ENCODE measurements at places on chromosomes 5 and 9.
A peak's percentile ranks its signal among the peaks of the same experiment; 100 is the strongest.

- H3K27ac ChIP-seq = peak overlapping the region; percentile 14
- peaks cover 10% of the 10 kb centered on the region for H3K4me1 ChIP-seq
- no peaks in the 10 kb centered on the region for H3K36me3 ChIP-seq
- no peak for DNase-seq
- H3K4me3 ChIP-seq = no peak overlapping the region
Observed at GRCh38 chr5:172274951-172275753, 8.4 kb downstream of the UBTD2 start.

DNA sequence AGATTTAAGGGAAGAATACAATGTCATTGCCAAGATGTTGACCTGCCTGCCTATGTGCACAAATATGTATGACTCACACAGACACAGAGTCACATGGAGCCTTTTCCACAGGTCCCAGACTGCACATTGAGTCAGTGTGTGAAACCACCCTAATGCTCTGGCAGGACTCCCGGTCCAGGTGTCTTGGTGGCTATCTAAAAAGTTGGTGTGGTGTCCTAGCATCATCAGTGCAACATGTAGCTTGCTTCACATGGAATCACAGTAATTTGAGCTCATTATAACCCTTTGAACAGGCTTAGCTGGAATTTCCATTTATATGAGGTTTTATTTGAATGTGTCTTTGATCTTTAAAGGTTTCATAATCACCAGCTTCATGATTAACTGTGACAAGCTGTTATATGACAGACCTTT lies 10.7 kb downstream of the IFNA5 start:
- peaks cover 3% of the 10 kb centered on the region for H3K4me1 ChIP-seq
- H3K36me3 ChIP-seq = no peaks in the 10 kb centered on the region
- H3K27ac ChIP-seq = no peak overlapping the region
- H3K4me3 ChIP-seq = no peak overlapping the region
- DNase-seq = no peak
- H3K27me3 ChIP-seq = no peaks in the 10 kb centered on the region

- no peaks in the 10 kb centered on the region for H3K27me3 ChIP-seq
- H3K4me1 ChIP-seq = no peaks in the 10 kb centered on the region
- no peak overlapping the region for H3K4me3 ChIP-seq
- no peak overlapping the region for H3K27ac ChIP-seq
Observed at GRCh38 chr5:97002983-97003382, 67.1 kb downstream of the LNPEP start.

DNA sequence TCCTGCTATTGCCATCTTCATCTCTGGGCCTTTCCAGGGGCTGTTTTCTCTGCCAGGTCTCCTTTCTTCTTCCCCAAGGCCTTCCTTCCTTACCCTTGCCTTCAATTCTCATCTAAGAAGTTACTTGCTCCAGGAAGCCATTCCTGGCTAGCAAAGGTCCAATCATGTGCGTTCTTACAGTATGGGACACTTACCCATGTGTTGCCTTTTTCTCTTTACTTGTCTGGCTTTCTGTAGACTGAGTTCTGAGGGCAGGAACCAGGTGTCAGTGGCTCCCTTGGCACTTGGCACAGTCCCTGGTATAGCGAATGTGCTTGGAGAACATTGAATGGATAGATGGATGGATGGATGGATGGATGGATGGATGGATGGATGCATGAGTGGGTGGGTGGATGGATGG lies 10.2 kb downstream of the FOXI1 start:
- no peak overlapping the region for H3K4me3 ChIP-seq
- H3K27ac ChIP-seq = no peak overlapping the region
- no peaks in the 10 kb centered on the region for H3K27me3 ChIP-seq
- no peaks in the 10 kb centered on the region for H3K4me1 ChIP-seq
- DNase-seq = no peak

GRCh38 chr5:27462936-27463335 lies 424.6 kb upstream of the CDH9 start:
- no peak overlapping the region for H3K4me3 ChIP-seq
- DNase-seq = no peak
- no peaks in the 10 kb centered on the region for H3K36me3 ChIP-seq
- H3K27me3 ChIP-seq = no peaks in the 10 kb centered on the region

GRCh38 chr9:83144492-83144891 lies 81.5 kb upstream of the RASEF start:
- H3K36me3 ChIP-seq = no peaks in the 10 kb centered on the region
- no peaks in the 10 kb centered on the region for H3K27me3 ChIP-seq
- H3K27ac ChIP-seq = no peak overlapping the region

DNA sequence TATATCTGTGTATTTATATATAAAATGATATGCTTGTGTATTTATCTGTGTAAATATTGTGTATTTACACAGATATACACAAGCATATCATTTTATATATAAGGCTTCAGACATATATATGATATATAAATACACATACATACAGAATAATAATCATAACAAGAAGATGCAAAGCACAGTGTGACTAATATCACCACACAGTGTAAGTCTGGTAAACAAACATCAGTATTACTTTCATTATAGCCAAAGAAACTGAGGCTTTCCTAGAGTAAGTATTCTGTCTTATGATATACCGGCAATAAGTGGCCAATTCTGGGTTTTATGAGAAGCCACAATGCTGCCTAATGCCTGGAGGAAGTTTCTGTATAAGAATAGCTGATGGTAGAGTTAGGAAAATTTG lies 29.9 kb upstream of the RAPGEF6 start:
- peaks cover 71% of the 10 kb centered on the region for H3K36me3 ChIP-seq
- H3K4me1 ChIP-seq = no peaks in the 10 kb centered on the region
- H3K27me3 ChIP-seq = no peaks in the 10 kb centered on the region
- H3K4me3 ChIP-seq = no peak overlapping the region
- DNase-seq = no peak

GRCh38 chr5:157745041-157745456 lies 1.5 kb downstream of the LSM11 start:
- no peak for DNase-seq
- H3K4me3 ChIP-seq = peak overlapping the region; percentile 81
- no peaks in the 10 kb centered on the region for H3K27me3 ChIP-seq
- H3K4me1 ChIP-seq = peaks cover 21% of the 10 kb centered on the region

- peaks cover 18% of the 10 kb centered on the region for H3K4me1 ChIP-seq
- H3K4me3 ChIP-seq = peak overlapping the region; percentile 70
- H3K27ac ChIP-seq = no peak overlapping the region
Observed at GRCh38 chr9:37575001-37575400, 1.2 kb downstream of the FBXO10 start.

DNA sequence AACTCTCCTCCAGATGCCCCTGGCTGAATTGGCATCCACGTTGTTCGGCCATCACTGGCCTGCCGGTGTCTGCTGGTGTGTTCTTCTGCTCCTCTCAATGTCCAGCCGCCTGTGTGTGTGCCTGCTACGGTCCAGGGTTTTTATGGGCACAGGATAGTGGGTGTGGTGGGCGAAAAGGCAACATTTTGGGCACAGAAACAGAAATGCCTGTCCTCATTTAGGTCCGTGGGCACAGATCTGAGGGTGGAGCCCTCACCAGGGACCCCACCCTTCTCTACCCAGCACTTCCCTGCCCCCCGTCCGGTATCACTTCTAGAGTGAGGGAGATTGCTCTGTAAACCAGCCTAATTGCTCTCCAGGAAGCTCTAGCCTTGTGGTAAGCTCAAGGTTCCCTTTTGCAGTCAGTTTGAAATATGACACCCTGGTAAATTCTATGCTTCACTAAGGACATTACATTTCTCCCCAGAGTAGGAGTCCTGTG lies 410.1 kb downstream of the MAT2B start:
- DNase-seq = no peak
- H3K4me1 ChIP-seq = no peaks in the 10 kb centered on the region
- no peak overlapping the region for H3K4me3 ChIP-seq
- H3K36me3 ChIP-seq = no peaks in the 10 kb centered on the region
- H3K27ac ChIP-seq = no peak overlapping the region
- no peaks in the 10 kb centered on the region for H3K27me3 ChIP-seq

DNA sequence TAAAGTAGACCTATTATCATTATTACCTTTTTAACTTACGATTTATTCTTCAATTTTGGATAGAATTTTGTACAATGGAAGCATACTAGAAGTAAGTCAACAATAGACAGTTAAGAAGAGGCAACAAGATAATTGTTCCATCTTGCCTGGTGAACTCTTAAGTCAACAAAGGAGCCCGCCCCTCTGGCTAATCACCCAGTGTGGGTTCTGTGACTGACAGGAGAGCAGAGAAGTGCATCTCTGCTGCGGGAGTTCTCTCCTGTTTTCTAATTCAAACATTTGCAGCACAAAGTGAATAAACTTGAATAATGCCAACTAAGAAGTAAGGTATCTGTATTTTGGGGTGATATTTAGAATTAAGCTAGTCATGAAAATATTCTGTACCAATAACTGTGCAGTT lies 6.7 kb upstream of the ISL1 start:
- H3K27ac ChIP-seq = no peak overlapping the region
- H3K27me3 ChIP-seq = peaks cover 60% of the 10 kb centered on the region
- no peaks in the 10 kb centered on the region for H3K36me3 ChIP-seq
- DNase-seq = no peak
- H3K4me1 ChIP-seq = peaks cover 13% of the 10 kb centered on the region
- no peak overlapping the region for H3K4me3 ChIP-seq

DNA sequence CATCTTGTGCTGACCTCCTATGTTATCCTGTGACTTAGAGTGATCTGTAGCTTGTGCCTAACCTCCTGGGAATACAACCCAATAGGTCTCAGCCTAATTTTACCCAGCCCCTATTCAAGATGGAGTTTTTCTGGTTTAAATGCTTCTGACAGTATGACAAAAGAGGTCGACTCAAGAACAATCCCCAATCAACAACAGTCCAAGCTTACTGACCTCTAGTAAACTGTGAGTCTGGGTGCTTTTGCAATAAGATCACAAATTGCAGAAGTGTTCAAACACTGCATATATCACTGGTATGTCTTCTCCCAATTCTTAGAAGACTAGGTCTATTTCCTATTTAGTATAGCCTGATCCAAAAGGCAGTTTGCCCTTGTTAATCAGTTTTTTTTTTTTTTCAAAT lies 323.5 kb upstream of the PTGER4 start:
- H3K4me3 ChIP-seq = no peak overlapping the region
- H3K27me3 ChIP-seq = no peaks in the 10 kb centered on the region
- H3K27ac ChIP-seq = no peak overlapping the region
- H3K4me1 ChIP-seq = no peaks in the 10 kb centered on the region
- no peaks in the 10 kb centered on the region for H3K36me3 ChIP-seq

- peaks cover 2% of the 10 kb centered on the region for H3K36me3 ChIP-seq
- no peaks in the 10 kb centered on the region for H3K27me3 ChIP-seq
- no peak for DNase-seq
- no peak overlapping the region for H3K4me3 ChIP-seq
- peaks cover 25% of the 10 kb centered on the region for H3K4me1 ChIP-seq
Observed at GRCh38 chr9:27460226-27461023, 63.7 kb upstream of the IFNK start.

DNA sequence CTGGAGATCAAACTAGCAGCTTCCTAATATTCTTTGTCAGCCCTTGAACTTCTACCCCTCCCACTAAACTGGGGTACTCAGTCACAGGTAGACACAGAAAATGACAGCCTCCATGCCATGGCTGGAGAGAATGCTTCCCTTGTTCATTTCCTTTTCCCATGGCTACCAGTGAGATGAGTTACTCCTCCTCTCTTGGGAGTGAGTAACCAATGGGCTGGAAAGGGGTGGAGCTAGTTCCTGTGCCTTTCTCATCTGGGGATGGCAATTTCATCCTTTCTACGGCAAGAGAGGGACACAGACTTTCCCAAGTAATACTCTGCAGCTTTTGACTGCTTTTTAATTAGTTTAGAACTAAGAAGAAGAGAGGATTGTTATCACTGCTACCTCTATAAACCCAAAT lies 1045.6 kb upstream of the WWC1 start:
- H3K27ac ChIP-seq = no peak overlapping the region
- no peak overlapping the region for H3K4me3 ChIP-seq
- H3K27me3 ChIP-seq = peaks cover 3% of the 10 kb centered on the region
- no peaks in the 10 kb centered on the region for H3K4me1 ChIP-seq

DNA sequence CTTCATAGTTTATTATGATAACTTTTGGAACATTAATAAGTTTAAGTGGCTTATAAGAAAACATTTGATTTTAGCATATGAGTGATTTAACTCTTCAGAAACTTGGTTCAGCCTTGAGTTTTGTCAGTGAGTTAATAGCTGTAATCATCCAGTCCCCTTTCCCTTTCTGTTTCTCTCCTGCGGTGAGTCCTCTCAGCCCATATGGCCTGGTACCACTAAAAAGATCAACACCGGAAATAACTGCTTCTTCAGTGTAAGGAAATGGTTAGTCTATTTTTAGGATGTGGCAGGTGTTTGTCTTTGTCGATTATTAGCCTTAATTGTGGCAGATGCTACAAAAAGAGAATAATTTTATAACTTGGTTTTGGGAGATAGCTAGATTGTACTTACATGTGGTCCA lies 120.2 kb upstream of the GRHPR start:
- no peak for DNase-seq
- H3K4me1 ChIP-seq = no peaks in the 10 kb centered on the region
- peaks cover 16% of the 10 kb centered on the region for H3K36me3 ChIP-seq
- H3K4me3 ChIP-seq = no peak overlapping the region
- no peak overlapping the region for H3K27ac ChIP-seq

GRCh38 chr5:160434022-160434531 lies 12.4 kb downstream of the PTTG1 start:
- peaks cover 11% of the 10 kb centered on the region for H3K4me1 ChIP-seq
- DNase-seq = no peak
- H3K27me3 ChIP-seq = no peaks in the 10 kb centered on the region
- no peak overlapping the region for H3K4me3 ChIP-seq

- DNase-seq = no peak
- no peaks in the 10 kb centered on the region for H3K4me1 ChIP-seq
- no peak overlapping the region for H3K27ac ChIP-seq
Observed at GRCh38 chr9:20209391-20210340, 412.6 kb downstream of the MLLT3 start.

- DNase-seq = no peak
- no peaks in the 10 kb centered on the region for H3K4me1 ChIP-seq
- no peak overlapping the region for H3K27ac ChIP-seq
- no peaks in the 10 kb centered on the region for H3K27me3 ChIP-seq
- H3K36me3 ChIP-seq = no peaks in the 10 kb centered on the region
Observed at GRCh38 chr5:21121213-21121612, 1133.2 kb upstream of the CDH18 start.

GRCh38 chr9:129126749-129127618 lies 15.8 kb downstream of the PTPA start:
- H3K36me3 ChIP-seq = peaks cover 45% of the 10 kb centered on the region
- peak overlapping the region; percentile 20 for H3K27ac ChIP-seq
- DNase-seq = no peak
- peaks cover 9% of the 10 kb centered on the region for H3K4me1 ChIP-seq
- no peak overlapping the region for H3K4me3 ChIP-seq

GRCh38 chr5:59496524-59497134 lies 396.9 kb downstream of the PDE4D start:
- H3K36me3 ChIP-seq = no peaks in the 10 kb centered on the region
- H3K4me1 ChIP-seq = no peaks in the 10 kb centered on the region
- H3K4me3 ChIP-seq = no peak overlapping the region
- H3K27me3 ChIP-seq = no peaks in the 10 kb centered on the region

DNA sequence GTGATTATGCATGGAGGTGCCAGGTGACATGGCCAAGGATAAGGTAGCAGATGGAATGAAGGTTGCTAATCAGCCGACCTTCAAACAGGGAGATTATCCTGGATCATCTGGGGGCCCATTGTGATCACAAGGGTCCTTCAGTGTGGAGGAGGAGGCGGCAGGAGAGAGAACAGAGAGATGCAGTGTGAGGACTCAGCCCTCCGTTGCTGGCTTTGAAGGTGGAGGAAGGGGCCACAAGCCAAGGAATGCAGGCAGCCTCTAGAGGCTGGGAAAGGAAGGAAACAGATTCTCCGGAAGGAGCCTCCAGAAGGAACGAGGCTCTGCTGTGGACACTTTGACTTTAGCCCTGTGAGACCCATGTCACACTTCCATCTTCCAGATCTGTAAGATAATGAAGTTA lies 27.4 kb upstream of the EEIG1 start:
- no peaks in the 10 kb centered on the region for H3K27me3 ChIP-seq
- peaks cover 14% of the 10 kb centered on the region for H3K4me1 ChIP-seq
- H3K4me3 ChIP-seq = no peak overlapping the region
- no peak for DNase-seq
- no peak overlapping the region for H3K27ac ChIP-seq
- no peaks in the 10 kb centered on the region for H3K36me3 ChIP-seq

All from suprapubic skin (tissue), 4 donors.